ENCODE measurements at places on chromosomes 1 and 21. TPM values are rescaled to one million over a fixed set of nuclear protein-coding genes. Genes with fewer than 3 reads are reported as not detected.

The SLC30A7 gene
- total RNA-seq = 61.9 TPM

The PITHD1 gene
- 45.1 TPM for total RNA-seq

The SAMD11 gene
- 10.2 TPM for total RNA-seq

The NHLH2 gene
- not detected for total RNA-seq

The ITGB3BP gene
- total RNA-seq = 27.7 TPM

The LGALS8 gene
- total RNA-seq = 43.9 TPM

The SYPL2 gene
- total RNA-seq = 2.0 TPM

The RORC gene
- total RNA-seq = 1.3 TPM

The C4BPA gene
- total RNA-seq = 17.2 TPM

The S1PR1 gene
- 9.3 TPM for total RNA-seq

The CFHR1 gene
- 58.2 TPM for total RNA-seq

The MTOR gene
- 35.8 TPM for total RNA-seq

The BMP8A gene
- 2.8 TPM for total RNA-seq

The DDR2 gene
- total RNA-seq = 40.2 TPM

The SSX2IP gene
- total RNA-seq = 38.0 TPM

The WDR4 gene
- 4.2 TPM for total RNA-seq

The OR2L13 gene
- total RNA-seq = not detected

The IL22RA1 gene
- 4.7 TPM for total RNA-seq

The FAM163A gene
- 0.43 TPM for total RNA-seq

The LORICRIN gene
- not detected for total RNA-seq

The AGMAT gene
- total RNA-seq = 49.9 TPM

The HHIPL2 gene
- total RNA-seq = 0.20 TPM

The FBXO42 gene
- 19.9 TPM for total RNA-seq

The OR2T12 gene
- total RNA-seq = not detected

The SLC44A5 gene
- 4.8 TPM for total RNA-seq

The HORMAD1 gene
- total RNA-seq = not detected

The OR2M2 gene
- total RNA-seq = not detected

The TMCC2 gene
- total RNA-seq = 2.5 TPM

The CACNA1E gene
- 1.8 TPM for total RNA-seq

The PLA2G2C gene
- total RNA-seq = not detected

The DPT gene
- 13.5 TPM for total RNA-seq

The HSD11B1 gene
- 2.1 TPM for total RNA-seq

The VPS45 gene
- total RNA-seq = 35.8 TPM

The EVA1C gene
- 2.9 TPM for total RNA-seq

The AMY2A gene
- not detected for total RNA-seq

The PDC gene
- total RNA-seq = not detected

The RHBDL2 gene
- 0.57 TPM for total RNA-seq

The MAN1C1 gene
- total RNA-seq = 20.6 TPM

Data from hepatocyte (in vitro differentiated cells).